Activated CD8-positive, alpha-beta memory T cell treated with anti-CD3 and anti-CD28 coated beads for 1 hour (primary cell): ENCODE measurements at places on chromosomes 1 and 21.

- no peak for DNase-seq
Measured at GRCh38 chr1:241734533-241734932, 82.5 kb downstream of the WDR64 start.

GRCh38 chr21:31198575-31198974 lies 145.5 kb downstream of the TIAM1 start:
- DNase-seq, result no peak

DNA sequence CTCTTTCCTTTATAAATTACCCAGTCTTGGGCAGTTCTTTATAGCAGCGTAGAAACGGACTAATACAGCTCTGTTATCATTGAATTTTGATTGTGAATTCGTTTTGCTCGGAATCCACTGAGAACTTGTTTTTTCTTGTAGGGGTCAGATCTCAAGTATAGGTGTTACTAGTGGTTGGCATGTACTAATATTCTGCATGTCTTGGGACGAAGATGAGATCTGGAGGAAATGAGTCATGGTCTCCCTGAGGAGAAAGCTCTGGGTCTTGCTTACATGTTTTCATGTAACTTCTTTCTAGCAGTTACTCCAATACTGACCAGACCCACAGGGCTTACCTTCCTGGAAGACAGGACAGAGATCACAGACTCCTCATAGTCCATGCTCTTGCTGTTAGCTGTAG lies 30.3 kb downstream of the ZSCAN20 start:
- no peak for DNase-seq

DNA sequence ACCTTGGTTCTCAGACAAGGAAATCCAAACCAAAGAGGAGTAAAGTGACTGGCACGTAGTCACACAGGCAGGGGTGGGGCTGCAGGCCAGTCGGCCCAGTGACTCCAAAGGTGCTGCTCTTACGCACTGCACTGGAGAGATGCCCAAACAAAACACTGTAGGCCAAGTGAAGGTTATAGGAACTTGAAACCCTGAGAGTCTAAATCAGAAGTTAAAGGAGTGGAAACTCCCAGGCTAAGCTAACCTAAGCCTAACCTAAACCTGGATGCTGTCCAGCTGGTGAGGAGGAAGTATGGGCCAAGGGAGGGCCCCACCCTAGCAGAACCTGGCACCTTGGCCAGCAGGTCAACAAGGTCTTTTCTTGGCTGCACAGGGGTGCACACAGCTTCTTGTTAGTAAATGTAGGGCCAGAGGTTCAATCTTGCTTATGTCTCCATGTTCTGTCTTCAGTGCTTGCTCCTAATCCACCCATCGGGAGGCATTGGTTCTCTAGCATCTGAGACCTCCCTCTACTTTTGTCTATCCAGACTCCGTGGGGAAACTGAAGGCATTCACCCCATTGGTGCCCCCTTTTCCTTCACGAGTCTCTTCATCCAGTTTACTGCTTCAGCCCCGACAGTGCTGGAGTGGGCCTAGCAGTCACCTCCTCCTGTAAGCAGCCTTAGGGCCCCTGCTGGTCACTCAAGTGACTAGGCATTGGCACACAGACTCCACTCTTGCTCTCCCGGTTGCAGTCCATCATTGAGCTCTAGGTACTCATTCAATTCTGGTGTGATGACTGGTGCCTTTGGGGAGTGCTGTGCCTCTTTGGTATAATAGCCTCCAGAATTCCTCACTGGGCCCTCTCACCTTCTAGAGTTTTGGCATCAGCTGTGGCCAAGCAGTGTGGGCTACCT lies 12.9 kb upstream of the TMEM125 start:
- DNase-seq, result no peak

- no peak for DNase-seq
Measured at GRCh38 chr1:184027826-184028695, 9.5 kb downstream of the COLGALT2 start.

- no peak for DNase-seq
Measured at GRCh38 chr21:41318218-41318617, 1.6 kb downstream of the FAM3B start.

DNA sequence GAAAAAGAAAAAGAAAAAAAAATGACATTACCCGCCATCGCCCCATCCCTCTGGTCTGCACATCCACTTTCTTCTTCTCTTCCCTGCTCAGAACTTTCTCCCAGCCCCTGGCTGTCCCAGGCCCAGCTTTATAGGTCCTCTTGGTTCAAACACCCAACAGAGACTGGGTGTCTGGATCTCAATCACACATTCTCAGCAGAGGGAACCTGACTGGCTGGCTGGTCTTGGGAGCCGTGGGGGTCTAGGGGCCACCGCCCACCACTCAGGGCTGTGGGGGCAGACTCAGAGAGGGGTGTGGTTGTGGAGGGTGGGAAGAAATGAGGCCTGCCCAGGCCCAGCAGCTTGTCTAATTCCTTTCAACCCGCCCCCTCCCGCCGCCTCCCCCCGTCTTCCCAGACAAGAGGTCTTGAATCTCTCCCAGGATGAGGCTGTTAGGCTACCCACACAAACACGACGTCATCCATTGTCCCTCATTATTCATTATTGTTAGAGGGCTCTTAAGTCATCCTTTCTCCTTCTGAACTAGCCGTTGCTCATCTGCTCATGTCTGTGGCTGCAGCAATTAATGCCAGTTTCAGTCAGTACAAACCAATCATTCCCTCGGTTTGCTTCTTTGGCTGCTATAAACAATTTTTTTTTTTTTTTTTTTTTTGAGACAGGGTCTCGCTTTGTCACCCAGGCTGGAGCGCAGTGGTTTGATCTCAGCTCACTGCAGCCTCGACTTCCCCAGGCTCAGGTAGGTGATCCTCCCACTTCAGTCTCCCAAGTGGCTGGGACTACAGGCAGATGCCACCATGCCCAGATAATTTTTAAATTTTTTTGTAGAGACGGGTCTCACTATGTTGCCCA lies 40.6 kb upstream of the CLIC4 start:
- DNase-seq, result no peak

GRCh38 chr21:29149808-29150425 lies 19.5 kb downstream of the MAP3K7CL start:
- DNase-seq, result no peak

- DNase-seq, result no peak
Measured at GRCh38 chr1:86798608-86799291, 94.4 kb downstream of the SH3GLB1 start.

GRCh38 chr1:214337015-214337414 lies 56.1 kb downstream of the SMYD2 start:
- no peak for DNase-seq

GRCh38 chr1:177442584-177442983 lies 271.8 kb downstream of the BRINP2 start:
- no peak for DNase-seq
